Endodermal cell (in vitro differentiated cells): ENCODE measurements at places on chromosomes 13 and 19. TPM values are rescaled to one million over a fixed set of nuclear protein-coding genes. Genes with fewer than 3 reads are reported as not detected.

DNA sequence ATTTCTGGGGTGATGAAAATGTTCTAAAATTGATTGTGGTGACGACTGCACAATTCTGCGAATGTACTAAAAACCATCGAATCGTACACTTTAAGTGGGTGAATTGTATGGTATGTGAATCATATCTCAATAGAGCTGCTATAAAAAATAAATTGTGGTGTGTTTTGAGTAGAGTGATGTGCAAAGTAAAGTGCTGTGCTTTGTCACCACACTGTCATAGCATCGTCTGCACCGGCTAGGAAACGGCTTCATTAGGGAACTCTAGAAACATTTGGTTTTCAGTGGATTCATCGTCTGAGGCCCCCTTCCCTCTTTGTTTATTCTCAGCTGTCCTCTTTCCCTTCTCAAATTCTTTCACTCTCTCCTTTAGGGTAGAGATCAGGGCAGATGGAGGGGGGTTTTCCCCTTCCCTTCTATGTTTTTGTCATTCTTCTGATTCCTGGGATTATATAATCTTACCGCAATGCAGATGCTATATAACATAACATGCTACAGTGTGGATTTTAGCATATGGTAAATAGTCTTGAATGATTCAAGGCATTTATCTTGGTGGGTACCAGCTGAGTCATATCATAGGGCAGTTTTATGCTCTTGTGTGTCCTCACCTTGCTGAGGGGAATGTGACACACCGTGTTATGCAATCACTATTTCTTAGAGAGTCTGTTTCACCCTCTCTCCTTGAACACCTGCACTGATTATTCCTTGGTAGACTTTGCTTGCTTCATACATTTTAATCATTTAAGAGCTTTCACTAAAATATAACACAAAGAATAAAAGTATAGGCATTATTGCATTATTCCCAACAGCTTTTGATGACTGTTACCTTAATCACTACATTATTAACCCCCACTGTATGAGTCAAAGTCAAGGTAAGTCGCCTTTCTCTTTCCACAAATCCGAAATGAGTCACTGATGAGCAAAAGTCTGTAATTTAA lies 239.4 kb downstream of the DCLK1 start:
- no peak for DNase-seq

GRCh38 chr19:6499052-6499790 lies 2.9 kb downstream of the TUBB4A start:
- DNase-seq, result no peak

TMEM221 gene
- 4.8 to 5.9 TPM (median 5.0 TPM) in 3 replicates for total RNA-seq

DNA sequence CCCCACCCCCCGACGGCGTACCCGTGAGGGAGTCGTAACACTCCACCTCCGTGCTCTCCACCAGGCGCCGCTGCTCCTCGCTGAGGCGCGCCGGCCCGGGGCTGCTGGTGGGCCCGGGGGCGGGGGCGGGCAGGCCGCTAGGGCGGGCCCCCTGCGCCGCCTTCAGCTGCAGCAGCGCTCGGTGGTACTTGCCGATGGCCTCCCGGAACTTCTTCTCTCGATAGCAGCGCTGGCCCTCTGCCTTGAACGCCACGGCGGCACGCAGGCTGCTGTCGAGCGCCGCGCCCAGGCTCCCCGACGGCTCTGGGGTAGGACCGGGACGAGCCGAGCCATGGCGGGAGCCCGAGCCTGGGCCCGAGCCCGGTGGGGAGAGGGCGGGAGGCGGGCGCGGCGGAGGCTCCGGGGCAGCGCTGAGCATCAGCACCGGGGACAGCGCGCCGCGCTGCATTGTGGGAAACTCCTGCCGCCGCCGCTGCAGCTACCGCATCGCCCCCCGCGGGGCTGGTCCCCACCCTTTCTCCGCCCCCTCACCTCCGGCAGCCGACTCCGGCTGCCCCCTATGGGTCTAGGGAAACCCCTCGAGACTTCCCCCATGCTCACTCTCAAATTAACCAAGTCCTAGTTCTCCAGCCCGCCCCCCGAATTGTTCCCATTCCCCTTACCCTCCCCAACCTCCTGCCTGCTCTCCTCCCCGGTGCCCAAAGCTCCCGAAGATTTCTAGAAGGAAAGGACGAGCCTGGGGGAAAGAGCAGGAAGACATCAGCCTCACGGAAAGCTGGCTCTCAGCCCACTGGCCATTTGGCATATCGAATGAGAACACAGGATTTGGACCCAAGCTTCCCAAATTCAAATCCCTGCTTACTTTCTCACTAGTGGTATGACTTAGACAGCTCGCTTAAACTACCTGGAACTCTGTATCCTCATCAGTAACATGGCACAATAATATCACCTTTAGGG lies at the start of gene TTC9B:
Gene TTC9B (minus strand): TSS at position 451 of the 957 bp plus-strand sequence. CDS start 3 bp downstream, at position 448.
- DNase-seq, result peak; percentile 89

GRCh38 chr19:45646345-45646698 lies 7.1 kb upstream of the EML2 start:
- no peak for DNase-seq

GRCh38 chr13:108249150-108249549 lies 20.4 kb upstream of the TNFSF13B start:
- no peak for DNase-seq

GRCh38 chr13:28741084-28741491 lies 22.3 kb upstream of the SLC46A3 start:
- no peak for DNase-seq

- no peak for DNase-seq
These were observed 43.5 kb downstream of the PIN1 start for GRCh38 chr19:9878511-9879196.

- DNase-seq, result no peak
These were observed 21.5 kb upstream of the GARRE1 start for GRCh38 chr19:34232566-34233481.

DNA sequence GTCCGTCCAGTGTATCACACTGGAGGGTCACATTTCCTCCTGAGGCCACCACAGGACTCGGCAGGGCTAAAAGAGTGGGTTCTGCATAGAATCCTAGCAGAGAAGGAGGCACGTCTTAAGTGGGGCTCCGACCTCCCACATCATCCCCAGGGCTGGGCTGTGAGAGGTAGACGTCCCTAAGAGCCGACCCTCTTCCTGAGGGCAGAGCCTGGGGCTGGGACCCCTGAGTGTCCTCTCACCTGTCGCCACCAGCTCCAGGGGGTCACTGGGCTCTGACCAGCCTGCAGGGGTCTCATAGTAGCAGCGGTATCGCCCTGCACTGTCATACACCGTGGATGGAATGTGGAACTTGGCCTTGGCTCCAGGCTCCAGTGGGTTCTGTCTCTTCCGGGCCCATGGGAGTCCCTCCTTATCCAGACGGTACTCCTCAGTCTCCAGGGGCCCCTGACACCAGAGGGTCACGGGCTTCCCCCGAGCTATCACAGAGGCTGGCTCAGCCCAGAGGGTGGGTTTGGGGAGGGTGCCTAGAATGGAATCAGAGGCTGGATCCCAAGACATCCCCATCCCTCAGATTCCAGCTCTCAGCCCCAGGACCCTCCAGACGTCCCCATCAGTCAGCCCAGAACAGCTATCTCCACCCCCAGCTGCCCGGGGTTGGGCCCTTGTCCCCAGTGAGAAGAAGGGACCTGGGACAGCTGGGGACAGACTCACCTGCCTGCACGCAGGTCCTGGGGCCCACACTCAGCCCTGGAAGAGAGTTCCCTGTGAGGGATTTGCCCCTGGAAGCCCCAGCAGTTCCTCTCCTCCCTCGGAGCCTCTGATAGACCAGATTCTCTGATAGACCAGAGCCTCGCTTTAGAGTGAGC lies 590 bp downstream of the LILRB5 start:
- DNase-seq, result peak; percentile 37

GRCh38 chr19:55440411-55441105 lies 2.5 kb downstream of the SHISA7 start:
- DNase-seq, result peak; percentile 91

DNA sequence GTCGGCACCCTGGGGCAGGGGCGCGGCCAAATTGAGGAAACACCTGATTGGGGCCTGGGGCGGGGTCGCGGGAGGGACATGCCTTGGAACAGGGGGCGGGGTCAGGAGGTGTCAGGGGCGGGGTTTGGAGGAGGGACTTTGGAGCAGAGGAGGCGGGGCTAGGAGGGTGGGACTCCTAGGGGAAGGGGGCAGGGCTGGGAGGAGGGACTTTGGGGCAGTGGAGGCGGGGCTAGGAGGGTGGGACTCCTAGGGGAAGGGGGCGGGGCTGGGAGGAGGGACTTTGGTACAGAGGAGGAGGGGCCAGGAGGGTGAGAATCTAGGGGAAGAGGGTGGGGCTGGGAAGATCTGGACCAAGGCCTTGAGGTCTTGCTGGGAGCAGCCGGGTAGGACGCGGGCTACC lies 21.9 kb downstream of the GRIN2D start:
- peak; percentile 99 for DNase-seq

GRCh38 chr19:14639536-14640277 lies 34.9 kb downstream of the ADGRE3 start:
- no peak for DNase-seq

CD320 gene
- 69.4 and 72.7 TPM in 2 replicates for total RNA-seq

DNA sequence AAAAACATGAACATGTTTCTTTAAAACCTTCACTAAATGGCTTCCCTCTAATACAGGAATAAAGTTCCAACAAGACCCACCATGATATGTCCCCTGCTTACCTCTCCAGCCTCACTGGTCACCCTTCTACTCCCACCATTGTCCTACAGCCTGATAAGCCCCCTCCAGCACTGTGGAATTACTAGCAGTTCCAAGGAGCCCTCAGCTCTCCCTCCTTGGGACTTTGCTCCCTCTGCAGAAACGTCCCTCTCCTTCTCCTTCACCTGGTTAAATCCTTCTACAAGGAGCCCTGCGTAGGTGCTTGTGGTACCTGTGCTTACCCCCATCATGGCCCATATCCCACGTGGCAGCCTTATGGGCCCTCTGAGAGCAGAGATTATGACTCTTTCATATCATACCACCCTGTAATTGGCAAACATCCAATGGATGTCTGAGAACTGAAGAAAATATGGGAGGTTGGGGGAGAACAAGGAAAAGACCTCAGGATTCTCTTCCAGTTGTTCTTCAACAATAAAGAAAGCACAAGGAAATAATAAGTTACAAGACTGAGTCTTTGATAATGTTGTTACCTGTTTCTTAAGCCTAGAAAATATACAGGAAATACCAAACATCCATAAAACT lies 26.1 kb upstream of the DOCK9 start:
- DNase-seq, result no peak

- no peak for DNase-seq
These were observed 115.2 kb downstream of the OLFM4 start for GRCh38 chr13:53143757-53144339.

- DNase-seq, result peak; percentile 95
These were observed 1.1 kb upstream of the FXYD3 start for GRCh38 chr19:35114353-35115176.

DNA sequence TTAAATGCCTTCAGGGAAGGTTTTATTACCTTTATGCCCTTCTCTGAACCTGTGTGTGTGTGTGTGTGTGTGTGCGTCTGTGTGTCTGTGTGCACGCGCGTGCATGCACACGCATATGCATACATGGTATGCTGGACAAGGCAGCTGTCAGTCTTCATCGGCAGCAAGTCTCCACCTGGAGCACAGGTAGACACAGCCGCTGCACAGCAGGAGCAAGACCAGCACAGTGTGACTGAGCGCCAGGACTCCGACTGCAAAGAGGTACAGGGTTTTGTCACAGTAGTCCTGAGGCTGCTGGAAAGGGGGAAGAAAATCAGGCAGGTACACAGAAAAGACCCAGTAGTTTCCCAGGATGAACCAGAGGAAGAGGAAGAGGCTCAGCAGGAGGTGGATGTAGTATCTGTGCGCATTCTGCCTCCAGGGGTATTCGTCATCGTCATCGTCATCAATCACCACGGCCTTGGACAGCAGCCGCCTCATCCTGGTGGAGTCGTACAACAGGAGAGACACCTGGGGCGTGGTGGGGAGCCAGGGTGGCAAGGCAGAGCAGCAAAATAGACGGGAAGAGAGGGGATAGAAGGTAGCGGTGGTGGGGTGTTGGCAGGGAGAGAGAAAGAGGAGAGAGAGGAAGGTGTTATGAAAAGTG lies 12.8 kb upstream of the DHRS12 start:
- no peak for DNase-seq

DNA sequence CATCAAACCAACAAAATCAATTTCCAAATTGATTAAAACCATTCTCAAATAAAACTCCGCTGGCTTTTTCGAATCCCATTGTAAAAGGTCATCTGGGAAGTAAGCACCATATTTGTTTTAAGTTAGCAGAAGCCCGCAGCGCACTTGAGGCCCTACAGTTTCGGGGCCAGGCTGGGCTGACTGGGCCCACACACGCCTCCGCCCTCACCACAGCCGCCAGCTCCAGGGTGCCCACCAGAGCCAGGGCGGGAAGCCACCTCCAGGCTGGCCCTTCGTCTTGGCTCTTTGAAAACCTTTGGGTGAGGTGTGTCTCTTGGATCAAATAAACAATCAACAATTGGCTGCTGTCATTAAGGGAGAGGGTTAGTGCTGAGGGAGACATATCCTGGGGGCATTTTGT lies 133.3 kb downstream of the SOX1 start:
- DNase-seq, result no peak

GRCh38 chr19:33654840-33655508 lies 33.2 kb downstream of the CHST8 start:
- DNase-seq, result no peak

GRCh38 chr19:35041548-35042055 lies at the start of gene HPN:
Gene HPN, plus strand, starts transcription at chr19:35041721. Its CDS starts 786 bp downstream, at chr19:35042507.
- peak; percentile 97 for DNase-seq
